Activated naive CD8-positive, alpha-beta T cell treated with anti-CD3 and anti-CD28 coated beads, Interleukin-2, amount 10 ng/mL, durations not matched to agents 7 days and 5 days (primary cell): ENCODE measurements at places on chromosomes 12 and 14. TPM values are rescaled to one million over a fixed set of nuclear protein-coding genes. Genes with fewer than 3 reads are reported as not detected.
A peak's percentile ranks its signal among the peaks of the same experiment; 100 is the strongest.

Gene ACSS3
- not detected for total RNA-seq

Gene AJUBA
- 0.97 TPM for total RNA-seq

Gene CMA1
- 0.33 TPM for total RNA-seq

Gene SLC25A21
- not detected for total RNA-seq

Gene ESR2
- not detected for total RNA-seq

Gene SLC10A1
- not detected for total RNA-seq

Gene ZC2HC1C
- 0.69 TPM for total RNA-seq

DNA sequence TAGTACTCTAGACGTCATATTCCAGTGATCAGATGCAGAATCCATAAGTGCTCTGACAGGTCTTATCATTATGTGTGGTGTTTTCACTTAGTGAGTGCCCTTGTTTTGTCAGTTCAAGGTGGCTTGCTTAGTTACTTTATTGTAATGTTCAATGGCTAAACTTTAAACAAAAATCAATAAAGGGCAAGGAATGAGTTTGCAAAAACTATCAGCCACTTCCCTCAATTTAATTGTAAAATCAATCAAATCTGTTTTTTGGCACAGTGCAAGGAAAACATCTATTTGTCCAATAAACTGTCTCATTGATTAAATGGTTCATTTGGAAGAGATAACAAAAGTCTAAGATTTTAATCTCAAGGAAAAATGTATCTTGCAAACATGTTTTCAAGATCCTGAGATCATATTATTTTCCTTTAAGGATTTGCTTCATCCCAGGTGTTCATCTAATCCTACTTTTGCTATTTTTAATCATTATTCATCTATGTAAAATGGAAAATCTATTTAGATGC, 59.6 kb upstream of the EEA1 start:
- H3K4me3 ChIP-seq, result no peak overlapping the region
- H3K27me3 ChIP-seq, result peaks cover 2% of the 10 kb centered on the region
- no peaks in the 10 kb centered on the region for H3K36me3 ChIP-seq
- peaks cover 8% of the 10 kb centered on the region for H3K4me1 ChIP-seq

DNA sequence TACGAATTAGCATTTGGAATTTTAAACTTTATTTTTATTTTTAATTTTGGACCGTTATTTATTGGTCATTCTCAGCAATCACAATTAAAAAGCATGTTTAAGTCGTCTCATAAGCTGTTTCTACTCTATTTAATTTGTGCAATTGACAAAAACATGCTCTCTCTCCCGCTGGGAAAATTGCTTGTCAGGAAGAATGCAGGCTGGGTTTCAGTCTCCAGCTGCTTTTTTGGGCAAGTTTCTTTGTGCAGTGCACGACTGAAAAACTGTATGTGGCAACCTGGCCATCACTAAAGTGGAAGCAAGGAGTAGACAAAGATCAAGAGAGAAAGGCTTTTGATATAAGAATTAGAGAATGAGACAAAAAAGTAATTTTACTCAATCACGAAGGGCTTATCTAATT, 941.5 kb upstream of the MDGA2 start:
- H3K27ac ChIP-seq, result no peak overlapping the region
- H3K4me1 ChIP-seq, result no peaks in the 10 kb centered on the region
- H3K36me3 ChIP-seq, result no peaks in the 10 kb centered on the region
- no peaks in the 10 kb centered on the region for H3K27me3 ChIP-seq

DNA sequence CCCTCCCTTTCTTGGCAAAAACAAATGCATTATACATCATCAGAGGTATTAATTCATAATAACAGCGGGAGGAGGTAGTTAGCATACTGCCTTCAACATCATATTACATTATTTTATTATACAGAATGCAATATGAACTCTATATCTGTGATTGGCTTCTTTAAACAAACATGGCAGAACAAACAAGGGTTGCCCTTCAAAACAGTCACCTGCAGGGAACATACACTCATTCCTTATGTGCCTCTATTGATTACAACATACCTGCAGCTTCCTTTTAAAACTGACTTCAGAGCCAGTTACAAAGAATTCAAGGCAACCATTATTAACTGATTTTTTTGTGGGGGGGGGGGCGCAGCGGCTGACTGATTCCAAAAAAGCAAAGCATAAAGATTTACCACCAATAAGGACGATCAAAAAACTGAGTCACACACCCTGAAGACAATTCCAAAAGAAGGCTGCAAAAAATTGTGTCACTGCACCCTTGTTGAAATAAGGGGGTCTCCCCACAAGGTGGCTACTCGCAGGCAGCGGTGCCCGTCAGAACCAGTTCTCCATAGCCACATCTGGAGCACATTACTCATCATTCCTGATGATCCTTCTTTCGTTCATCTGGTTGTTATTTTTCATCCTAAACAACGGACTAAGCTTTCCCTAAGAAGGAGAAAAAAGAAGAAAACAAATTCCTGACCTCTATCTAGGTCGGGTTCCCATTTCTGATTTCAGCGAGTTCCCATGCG, 51.8 kb downstream of the SMUG1 start:
- H3K27ac ChIP-seq, result no peak overlapping the region
- H3K27me3 ChIP-seq, result peaks cover 64% of the 10 kb centered on the region
- no peak overlapping the region for H3K4me3 ChIP-seq
- no peaks in the 10 kb centered on the region for H3K36me3 ChIP-seq

GRCh38 chr14:95185033-95185766, 27.9 kb upstream of the DICER1 start:
- H3K4me3 ChIP-seq, result no peak overlapping the region
- peak overlapping the region; percentile 34 for H3K27ac ChIP-seq
- no peak for DNase-seq

DNA sequence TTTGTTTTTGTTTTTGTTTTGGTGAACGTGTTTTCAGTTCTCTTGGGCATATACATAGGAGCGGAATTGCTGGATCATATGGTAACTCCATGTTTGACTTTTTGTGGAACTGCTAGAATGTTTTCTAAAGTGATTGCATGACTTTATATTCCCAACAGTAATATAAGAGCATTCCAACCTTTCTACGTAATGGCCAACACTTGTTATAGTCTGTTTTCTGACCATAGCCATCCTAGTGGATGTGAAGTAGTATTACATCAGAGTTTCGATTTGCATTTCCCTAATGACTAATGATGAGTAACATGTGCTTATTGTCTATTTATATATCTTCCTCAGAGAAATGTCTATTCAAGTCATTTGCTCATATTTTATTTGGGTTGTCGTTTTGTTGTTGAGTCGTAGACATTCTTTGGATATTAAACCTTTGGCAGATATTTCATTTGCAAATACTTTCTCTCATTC, 268.7 kb downstream of the AEBP2 start:
- DNase-seq, result no peak
- peaks cover 4% of the 10 kb centered on the region for H3K4me1 ChIP-seq
- H3K4me3 ChIP-seq, result no peak overlapping the region
- H3K27ac ChIP-seq, result no peak overlapping the region
- no peaks in the 10 kb centered on the region for H3K36me3 ChIP-seq

DNA sequence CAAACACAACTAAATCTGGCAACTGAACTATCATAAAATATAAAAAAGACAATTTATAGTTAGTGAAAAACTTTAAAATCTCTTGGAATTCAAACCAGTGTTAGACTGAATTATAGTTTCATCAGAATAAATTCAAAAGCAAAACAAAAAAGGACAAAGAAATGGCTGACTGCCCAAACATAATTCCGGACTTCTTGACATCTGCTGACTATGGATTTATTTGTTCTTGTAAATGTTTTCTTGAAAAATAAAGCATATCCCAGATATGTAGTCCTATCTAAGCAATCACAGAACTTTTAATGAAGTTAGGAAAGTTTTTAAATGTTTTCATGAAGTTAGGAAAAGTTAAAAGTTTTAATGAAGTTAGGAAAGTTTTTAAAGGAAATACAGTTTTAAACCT, 45.8 kb upstream of the CNTN1 start:
- no peak overlapping the region for H3K27ac ChIP-seq
- H3K36me3 ChIP-seq, result no peaks in the 10 kb centered on the region
- H3K4me1 ChIP-seq, result no peaks in the 10 kb centered on the region
- DNase-seq, result no peak
- no peaks in the 10 kb centered on the region for H3K27me3 ChIP-seq
- H3K4me3 ChIP-seq, result no peak overlapping the region

GRCh38 chr12:64800640-64801039, 23.8 kb upstream of the TBC1D30 start:
- no peak overlapping the region for H3K4me3 ChIP-seq
- peaks cover 1% of the 10 kb centered on the region for H3K4me1 ChIP-seq
- no peaks in the 10 kb centered on the region for H3K36me3 ChIP-seq
- no peak overlapping the region for H3K27ac ChIP-seq
- peaks cover 31% of the 10 kb centered on the region for H3K27me3 ChIP-seq
- no peak for DNase-seq

- peaks cover 8% of the 10 kb centered on the region for H3K36me3 ChIP-seq
- no peaks in the 10 kb centered on the region for H3K4me1 ChIP-seq
- DNase-seq, result no peak
- no peak overlapping the region for H3K27ac ChIP-seq
These were observed 13.5 kb upstream of the SCFD1 start for GRCh38 chr14:30608533-30609006.
